Substantia nigra (tissue), 51 donors: ENCODE measurements at places on chromosomes 13 and 19.

- no peak for DNase-seq
Observed at GRCh38 chr13:40313269-40314200, 352.9 kb downstream of the FOXO1 start.

- DNase-seq: no peak
Observed at GRCh38 chr19:40827386-40828247, 22.6 kb downstream of the CYP2A6 start.

- DNase-seq: no peak
Observed at GRCh38 chr19:1782521-1782920, 29.2 kb downstream of the ONECUT3 start.

DNA sequence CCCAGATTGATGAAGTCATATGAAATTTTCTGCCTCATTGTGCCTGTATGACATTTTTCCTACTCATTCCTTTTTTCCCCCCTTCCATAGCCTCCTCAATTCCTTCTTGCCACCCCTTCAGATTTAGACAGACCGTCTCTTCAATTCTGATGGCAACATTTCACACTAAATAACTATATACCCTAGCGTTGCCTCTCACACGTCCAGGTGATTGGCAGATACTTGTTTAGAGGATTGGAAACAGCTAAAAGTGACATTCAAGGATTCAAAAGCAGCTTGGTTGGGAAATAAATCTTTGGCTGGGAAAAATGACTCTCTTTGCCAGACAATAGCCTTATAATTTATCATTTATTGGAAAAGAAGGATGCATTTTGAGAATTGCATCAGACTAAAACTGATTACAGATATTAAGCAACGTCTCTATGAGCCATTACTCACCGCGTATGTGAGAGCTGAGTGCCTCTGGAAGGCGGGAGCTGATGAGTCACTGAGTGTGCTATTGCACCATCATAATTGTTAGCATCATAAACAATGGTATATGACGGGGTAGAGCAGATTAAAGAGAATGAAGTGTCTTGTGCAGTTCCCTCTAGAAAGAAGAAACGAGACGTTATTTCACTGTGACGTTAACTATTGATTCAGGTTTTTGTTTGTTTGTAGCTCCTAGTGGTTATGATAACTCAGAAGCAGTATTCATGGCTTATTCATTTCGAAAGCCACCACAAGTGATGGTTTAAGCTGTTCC lies 61.1 kb upstream of the FAM216B start:
- DNase-seq: no peak

DNA sequence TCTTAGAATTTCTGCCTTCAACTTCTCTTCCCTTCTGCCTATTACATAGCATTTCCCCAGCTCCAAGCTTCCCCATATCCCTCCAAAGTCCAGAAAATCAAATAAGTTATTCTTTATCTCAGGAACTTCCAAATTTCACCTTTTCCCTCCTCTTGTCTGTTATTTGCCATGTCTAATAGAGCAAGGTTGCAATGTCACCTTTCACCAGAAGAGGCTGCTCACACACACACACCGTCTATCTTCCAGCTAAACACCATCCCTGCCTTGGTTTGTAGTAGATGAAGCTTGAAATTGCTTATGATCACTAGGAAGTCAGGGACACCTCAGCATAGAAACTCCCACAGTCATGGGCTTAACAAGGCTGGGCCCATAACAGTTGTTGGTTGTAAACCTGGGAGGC lies 48.4 kb downstream of the ZNRF4 start:
- no peak for DNase-seq

GRCh38 chr13:49545661-49546060 lies 39.7 kb downstream of the RCBTB1 start:
- DNase-seq: no peak

DNA sequence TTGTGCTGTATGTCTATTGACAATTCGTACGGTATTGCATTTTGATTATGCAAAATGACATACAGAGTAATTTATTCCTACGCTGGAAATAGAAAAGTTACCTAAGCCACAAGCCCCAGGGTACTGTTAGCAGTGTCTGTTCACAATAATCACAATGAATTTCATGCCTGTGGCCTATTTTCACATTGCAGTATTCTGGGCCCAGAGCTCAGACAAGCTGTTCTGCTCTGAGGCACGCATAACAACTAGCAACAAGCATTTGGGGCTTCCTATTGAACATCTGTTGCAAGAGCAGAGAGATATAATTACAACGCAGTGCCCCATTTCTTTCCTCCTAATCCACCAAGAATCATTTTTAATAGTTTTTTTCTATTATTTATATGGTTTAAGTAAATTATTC lies 158.9 kb upstream of the SGCG start:
- no peak for DNase-seq

DNA sequence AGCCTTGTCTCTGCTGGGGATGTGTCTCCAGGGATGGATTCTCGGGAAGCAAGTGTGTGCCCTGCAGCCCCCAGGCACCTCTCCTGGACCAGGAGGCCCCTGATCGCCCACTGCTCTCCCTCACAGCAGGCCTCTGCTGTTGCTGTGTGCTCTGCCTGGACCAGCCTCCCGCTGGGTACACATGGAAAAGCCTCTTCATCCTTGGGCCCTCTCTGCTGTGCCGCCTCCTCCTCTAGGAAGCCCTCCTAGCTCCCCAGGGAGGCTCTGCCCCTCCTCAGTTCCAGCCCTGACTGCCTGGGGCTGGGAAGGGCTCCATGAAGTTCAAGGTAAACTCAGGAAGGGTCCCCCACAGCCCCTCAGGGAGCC lies 12.0 kb downstream of the NDUFA11 start:
- no peak for DNase-seq

DNA sequence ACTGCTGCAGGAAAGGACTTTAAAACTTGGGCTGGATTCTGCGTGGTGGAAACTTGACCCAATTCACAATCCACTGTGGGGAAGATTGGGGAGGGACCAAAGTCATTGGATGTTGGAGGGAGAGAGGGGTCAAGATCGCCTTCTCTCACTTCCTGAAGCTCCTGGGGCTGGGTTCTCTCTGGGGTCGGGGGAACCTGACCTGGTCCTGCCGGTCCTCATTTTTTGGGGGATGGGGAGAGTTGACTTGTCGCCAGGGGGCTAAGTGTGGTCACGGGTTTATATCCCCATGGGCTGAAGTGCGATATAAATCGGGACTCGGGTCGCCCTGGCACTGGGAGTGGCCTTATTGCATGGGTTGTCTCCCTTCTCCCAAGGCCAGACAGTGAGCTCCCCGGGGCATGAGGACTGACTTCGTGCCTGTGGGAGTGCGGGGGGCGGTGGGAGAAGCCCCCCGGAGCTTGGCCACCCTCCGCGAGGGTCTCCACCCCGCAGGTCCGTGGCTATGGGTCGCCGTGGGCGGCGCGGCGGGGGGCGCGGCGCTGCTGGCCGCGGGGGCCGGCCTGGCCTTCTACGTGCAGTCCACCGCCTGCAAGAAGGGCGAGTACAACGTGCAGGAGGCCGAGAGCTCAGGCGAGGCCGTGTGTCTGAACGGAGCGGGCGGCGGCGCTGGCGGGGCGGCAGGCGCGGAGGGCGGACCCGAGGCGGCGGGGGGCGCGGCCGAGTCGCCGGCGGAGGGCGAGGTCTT lies 6.3 kb downstream of the ICAM5 start:
- DNase-seq: no peak

DNA sequence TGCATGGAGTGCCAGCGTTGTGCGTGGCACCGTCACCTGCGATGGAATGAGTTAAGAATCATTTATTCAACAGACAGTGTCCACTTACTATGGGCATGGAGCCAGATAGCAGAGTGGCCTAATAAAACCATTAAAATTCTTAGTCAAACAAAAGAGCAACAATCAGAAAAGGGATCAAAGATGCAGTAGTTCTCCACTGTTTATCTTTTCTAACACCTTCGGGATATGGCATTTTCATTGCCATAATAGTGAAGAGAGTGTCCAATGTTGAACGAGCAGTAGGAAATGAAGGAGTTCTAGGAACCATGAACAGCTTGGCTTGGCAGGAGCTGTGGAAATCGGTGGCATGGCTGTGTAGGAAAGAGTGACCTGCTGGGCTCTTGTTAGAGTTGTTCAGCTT lies 2.0 kb downstream of the TNFSF11 start:
- DNase-seq: no peak

- no peak for DNase-seq
Observed at GRCh38 chr13:20709782-20710181, 6.3 kb downstream of the IL17D start.

- DNase-seq: no peak
Observed at GRCh38 chr19:1513499-1514294, 878 bp upstream of the ADAMTSL5 start.

- DNase-seq: no peak
Observed at GRCh38 chr13:94667190-94667589, 45.2 kb downstream of the SOX21 start.

DNA sequence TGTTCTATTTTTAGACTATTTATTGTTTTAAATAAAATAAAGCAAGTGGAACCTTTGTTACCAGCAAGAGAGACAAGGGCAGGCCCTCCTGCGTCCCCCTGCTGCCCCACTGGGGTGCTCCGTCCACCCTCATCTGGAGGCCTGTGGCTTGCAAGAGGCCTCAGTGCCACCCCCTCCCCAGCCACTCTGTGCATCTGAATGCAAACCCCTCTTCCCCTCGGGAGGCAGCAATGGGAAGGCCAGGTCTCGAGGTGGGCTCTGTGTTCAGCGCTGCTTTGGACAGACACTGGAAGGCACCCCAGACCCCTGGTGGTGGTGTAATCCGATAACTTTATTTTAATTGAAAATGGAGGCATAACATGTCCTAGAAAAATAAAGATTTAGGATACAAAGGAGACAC lies 4.6 kb downstream of the SIX5 start:
- DNase-seq: no peak

DNA sequence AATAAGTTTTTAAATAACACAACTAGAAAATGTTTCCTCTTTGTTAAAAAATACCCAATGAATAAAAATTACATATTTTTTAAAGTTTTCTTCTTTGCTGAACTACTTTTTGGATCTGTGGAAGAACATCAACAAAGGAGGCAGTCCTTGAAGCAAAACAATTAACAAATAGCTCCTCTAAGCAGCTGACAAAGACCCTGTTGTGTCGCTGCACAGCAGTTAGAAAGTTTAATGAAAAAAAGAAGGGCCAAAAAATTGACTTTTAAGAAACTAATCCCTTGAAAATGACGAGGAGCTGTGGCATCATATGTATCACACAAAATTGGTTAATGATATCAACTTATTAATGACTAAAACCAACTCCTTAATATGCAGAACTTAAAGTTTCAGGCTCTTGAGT lies 72.1 kb downstream of the SLITRK1 start:
- DNase-seq: no peak

DNA sequence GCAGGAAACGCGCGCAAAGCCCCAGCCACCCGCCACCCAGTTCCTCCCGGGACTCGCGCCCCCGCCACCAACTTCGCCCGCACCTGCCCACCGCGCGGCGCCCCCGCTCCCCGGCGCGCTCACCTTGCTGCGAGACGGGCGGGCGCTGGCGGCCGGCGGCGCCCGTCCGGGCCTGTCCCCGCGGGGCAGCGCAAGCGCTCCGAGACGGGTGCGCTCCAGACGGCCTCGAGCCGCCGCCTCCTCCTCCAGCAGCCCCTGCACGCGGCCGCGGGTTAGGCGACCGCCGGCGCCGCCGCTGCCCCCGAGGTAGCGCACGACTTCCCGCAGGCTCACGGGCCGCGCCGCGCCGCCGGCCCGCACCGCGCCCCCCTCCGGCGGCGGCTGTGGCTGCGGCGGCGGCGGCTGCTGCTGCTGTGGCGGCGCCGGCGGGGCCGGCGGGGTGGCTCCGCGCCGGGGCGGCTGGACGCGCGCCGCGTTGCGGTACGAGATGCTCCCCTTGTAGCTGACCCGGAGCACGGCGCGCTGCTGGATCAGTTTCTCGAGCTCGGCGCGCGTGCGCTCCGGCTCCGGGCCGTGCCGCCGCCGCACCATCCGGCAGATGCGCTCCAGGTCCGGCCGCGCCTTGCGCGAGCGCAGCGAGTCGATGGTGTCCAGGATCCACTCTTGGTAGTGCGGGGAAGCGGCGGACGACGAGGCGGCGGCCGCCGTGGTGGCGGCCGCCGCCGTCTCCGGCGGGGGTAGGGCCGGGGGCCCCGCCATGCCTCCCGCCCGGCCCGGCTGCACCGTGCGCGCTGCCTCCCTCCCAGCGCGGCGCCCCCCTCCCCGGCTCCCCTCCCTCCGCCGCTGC lies 666 bp downstream of the SAMD1 start:
- peak; percentile 70 for DNase-seq

DNA sequence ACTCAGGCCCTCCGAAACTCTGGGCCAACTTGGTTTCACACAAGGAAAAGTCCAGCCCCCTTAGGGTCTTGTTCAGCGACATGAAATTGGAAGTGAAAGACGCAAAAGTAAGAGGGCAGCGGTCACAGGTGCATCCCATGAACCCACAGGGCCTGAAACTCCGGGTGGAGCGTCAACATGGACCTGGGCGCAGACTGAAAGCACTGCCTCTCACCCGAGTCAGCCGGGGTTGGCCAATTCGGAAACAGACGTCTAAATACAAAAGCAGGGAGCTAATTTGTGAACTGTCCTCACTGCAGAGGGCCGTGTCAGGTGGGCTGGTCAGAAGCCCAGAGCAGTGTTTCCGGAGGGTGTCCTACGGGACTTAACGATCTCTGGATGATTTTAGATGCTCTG lies 26.7 kb downstream of the ADPRHL1 start:
- DNase-seq: no peak

GRCh38 chr13:100508455-100508854 lies 80.1 kb downstream of the GGACT start:
- DNase-seq: no peak

- DNase-seq: no peak
Observed at GRCh38 chr19:12133069-12133468, 7.1 kb downstream of the ZNF20 start.

GRCh38 chr13:36817996-36818803 lies 822 bp upstream of the RFXAP start:
- no peak for DNase-seq

GRCh38 chr13:58324161-58324560 lies 692.6 kb downstream of the PCDH17 start:
- no peak for DNase-seq

DNA sequence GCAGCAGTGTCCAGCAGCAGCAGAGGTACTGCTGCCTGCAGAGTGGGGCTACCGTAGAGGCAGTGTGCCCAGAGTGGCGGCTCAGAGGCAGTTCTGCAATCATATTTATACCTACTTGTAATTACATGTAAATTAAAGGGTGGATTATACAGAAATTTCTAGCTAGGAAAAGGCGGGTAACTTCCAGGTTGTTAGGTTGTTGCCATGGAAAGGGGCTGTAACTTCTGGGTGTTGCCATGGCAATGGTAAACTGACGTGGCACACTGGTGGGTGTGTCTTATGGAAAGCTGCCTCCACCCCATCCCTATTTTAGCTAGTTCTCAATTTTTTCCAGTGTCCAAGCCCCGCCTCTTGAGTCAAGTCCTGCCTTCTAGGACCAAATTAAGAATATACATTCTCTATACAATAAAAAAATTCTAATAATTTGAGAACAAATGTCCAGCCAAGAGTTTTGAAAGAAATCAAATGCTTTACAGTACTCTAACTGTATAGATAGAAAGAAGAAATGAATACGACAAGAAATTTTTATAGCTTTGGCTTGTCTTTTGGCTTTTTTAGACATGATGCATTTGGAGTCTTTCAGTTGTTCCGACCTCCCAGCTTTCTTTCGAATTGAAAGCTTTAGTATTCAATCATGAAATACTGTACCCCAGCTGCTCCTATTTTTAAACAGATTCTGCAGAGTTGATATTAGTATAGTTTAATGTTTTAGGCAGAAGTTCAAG lies 816.6 kb downstream of the DIAPH3 start:
- no peak for DNase-seq

GRCh38 chr13:75689686-75690085 lies 53.6 kb downstream of the LMO7 start:
- no peak for DNase-seq
